Foreskin fibroblast (primary cell): ENCODE measurements at places on chromosomes 2 and 18.

DNA sequence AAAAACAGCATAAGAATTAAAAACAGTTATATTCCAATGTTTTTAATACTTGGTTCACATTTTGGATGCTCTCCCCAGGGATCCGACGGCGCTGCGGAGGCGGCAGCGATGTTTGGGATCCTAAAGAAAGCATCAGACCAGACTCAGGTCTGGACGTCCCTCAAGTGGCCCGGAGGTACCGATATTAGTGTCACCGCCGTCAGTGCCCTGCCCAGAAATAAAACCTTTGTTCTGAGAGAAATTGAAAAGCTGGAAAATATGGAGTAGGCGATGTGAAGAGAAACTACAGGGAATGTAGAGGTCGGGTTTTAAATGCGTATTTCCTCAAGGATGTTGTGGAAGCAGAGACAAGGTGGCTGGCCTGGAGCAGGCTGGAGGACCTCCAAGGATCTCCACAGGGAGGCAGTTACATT lies 683 bp upstream of the TBC1D8 start:
- DNase-seq, result peak; percentile 18

DNA sequence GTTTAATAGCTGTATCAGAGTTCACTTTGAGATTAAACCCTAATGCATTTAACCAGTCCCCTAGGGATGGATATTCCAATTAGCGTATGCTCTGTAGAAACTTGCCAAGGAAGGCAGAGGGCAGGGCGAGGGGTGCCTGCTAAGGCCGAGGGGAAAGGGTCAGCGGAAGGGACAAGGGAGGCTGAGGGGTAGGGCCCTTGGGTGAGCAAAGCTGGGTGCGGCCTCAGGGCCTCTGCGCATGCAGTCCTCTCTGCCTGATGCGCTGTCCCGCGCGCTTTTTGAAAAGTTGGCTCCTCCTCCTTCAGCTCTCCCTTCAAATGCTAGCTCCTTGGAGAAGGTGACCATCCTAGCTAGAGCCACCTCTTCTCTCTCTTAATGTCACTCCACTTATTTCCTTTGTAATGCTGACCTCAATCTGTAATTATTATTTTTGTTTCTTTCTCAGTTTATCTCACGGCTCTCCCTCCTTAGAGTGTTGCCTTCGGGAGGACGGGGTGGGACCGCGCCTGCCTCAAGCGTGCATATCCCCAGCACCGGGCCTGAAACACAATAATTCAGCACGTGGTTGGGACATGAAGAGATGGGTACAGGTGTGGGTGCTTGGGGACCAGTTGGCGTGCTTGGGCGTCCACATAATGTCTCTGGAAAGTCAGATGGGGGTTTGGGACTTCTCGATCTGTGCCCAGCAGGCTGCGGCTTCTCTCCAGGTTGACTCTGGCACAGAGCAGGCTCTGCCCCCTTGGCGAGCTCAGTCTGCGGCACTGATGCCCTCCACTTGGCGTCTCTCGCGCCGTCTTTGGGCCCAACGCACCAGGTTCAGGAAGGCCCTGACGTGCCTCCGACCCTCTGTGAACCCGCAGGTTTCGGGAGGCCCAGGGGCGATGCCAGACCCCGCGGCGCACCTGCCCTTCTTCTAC lies 10.0 kb downstream of the ZAP70 start:
- no peak for DNase-seq

- DNase-seq, result peak; percentile 56
Measured at GRCh38 chr2:64652231-64653108, 1.2 kb downstream of the SERTAD2 start.

DNA sequence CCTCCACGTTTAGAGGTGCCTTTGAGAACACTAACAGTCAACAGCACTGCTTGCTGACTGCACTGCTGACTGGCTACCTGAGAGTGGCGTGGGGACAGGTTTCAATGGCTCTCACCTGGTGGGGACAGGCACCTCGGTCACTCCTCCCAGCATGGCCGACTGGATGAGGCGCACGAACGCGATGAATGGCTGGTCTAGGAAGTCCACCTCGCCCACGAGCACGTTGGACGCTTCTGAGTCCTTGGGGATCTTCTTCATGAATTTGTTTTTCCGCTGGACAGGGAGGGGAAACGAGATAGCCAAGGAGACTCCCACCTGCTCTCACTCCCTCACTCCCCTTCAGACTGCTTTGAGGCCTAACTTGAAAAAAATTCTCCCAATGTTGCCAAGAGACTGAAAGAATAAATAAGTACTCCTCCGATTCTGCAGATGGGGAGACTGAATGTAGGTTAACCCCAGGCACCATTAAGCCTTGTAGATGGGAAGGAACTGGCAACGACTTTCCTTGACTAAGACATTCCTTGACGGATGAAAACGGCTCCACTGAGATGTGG lies 57.3 kb downstream of the MTHFD2 start:
- DNase-seq, result no peak

DNA sequence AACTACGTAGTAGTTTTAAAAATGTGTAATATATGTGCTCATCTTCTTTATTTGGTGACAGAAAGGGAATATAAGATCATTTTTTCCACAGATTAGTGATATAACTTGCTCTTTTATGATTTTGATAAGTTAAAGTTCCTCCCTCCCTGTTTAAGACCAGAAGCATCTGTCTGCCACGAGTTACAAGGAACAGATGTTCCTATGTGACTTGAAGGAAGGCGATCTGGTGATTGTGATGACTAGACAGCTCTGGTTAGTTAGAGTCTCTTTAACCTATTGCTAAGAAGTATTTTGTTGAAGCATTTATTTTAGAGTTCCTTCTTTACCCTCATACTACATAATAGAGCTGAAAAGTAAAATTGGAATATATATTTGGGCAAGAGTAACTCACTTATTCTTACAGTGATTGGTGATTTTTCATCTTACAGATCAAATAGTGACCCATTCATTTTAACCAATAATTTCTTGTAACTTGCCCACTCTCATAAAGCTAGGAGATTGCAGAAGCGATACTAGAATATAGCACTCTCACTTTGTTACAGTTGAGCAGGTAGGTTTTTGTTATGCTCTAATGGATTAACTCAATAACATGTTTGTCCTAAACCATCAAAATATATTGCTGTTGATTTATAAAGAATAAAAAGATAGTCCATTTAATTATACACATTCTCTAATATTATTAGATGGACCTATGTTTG lies 218.7 kb downstream of the SLC4A10 start:
- no peak for DNase-seq

DNA sequence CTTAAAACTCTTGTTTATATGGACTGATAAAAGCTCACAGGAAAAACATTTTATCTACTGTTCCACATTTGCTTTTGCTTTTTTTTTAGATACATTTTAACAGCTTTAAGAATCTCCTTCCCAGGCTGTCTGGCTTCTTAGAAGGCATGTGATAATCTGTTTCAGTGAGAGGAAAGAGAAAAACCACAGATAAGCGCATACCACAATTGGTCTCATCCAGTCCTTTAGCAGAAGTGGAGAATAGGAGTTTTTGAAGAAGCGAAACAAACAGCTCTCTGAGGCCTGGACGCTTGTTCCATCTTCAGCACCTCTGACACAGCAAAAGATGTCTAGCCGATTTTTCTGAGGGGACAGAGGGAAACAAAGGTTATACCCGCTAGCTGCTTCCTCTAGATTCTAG lies 37.6 kb downstream of the RMC1 start:
- DNase-seq, result no peak

GRCh38 chr2:46269544-46270273 lies 27.5 kb upstream of the EPAS1 start:
- peak; percentile 11 for DNase-seq

DNA sequence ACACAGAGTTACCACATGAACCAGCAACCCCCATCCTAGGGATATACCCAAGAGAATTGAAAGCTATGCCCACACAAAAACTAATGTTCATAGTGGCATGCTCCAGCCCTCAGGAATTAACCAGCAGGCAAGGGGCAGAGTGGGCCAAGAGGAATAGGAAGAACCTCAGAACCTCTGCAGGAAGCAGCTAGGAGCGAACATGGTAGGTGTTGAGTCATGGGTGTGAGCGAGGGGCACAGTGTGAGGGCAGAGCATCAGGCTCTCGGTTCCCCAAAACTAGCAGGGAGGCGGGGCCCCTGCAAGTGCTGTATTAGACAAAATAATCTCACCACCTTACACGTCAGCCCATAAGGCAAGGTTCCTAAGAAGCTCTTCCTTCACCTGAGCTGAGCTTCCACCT lies 5.6 kb upstream of the RUFY4 start:
- no peak for DNase-seq

GRCh38 chr2:236298924-236299475 lies 34.8 kb upstream of the ASB18 start:
- DNase-seq, result no peak

GRCh38 chr2:200667413-200667812 lies 81.6 kb downstream of the AOX1 start:
- no peak for DNase-seq

DNA sequence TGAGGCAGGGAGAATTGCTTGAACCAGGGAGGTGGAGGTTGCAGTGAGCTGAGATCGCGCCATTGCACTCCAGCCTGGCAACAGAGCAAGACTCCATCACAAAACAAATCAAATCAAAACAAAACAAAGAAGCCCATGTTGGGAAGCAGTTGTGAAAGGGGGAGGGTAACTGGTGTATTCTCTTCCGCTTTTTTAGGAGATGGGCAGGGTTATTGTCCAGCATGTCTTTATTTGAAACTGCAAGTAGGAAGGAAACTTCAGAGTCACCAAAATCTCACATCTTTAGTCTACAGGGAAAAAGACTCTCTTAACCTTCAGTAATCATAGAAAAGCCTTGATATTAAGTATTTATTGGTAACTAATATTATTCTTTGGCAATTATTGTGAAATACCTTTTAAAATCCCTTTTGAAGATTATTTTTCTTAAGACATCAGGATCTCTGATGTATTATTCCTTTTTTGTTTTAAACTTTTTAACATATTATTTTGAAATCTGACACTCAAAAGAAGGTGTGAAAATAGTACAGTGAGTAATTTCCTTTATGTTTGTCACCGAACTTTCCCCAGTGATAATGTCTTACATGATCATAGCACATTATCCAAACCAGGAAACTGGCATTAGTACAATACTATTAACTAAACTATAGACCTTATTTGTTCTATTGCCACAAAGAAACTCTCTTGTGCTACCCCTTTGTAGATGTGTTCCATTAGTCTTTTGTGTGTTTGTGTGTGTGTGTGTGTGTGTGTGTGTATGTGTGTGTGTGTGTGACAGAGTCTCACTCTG lies 84.3 kb upstream of the LTBP1 start:
- DNase-seq, result no peak

DNA sequence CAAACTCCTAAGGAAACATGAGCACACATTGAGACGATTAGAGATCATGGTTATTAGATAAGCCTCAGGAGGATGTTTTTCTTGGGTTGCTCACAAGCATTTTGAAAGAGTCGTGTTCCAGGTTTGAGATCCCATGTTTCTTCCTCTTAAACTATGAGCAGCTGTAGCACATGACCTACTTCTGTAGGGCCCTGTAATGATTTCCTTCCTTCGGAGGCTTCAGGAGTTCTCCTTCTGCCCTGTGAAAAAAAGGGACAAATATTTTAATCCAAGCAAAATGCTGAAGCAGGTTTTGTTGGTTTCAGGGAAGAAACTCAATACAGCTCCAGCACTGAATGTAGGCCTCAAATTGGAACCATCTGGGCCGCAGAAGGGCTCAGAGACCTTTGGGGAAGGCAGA lies 82.6 kb downstream of the POU3F3 start:
- DNase-seq, result no peak

- DNase-seq, result peak; percentile 17
Measured at GRCh38 chr2:134818321-134818720, 20.1 kb upstream of the ACMSD start.

- no peak for DNase-seq
Measured at GRCh38 chr18:39208729-39209128, 1643.1 kb upstream of the CELF4 start.

GRCh38 chr18:57004366-57005121 lies 142.3 kb upstream of the BOD1L2 start:
- peak; percentile 62 for DNase-seq

- peak; percentile 77 for DNase-seq
Measured at GRCh38 chr2:219571311-219572236, at the start of gene OBSL1. TSS of gene OBSL1 (minus strand) at chr2:219571539. CDS start at chr2:219571232, 307 bp downstream.

DNA sequence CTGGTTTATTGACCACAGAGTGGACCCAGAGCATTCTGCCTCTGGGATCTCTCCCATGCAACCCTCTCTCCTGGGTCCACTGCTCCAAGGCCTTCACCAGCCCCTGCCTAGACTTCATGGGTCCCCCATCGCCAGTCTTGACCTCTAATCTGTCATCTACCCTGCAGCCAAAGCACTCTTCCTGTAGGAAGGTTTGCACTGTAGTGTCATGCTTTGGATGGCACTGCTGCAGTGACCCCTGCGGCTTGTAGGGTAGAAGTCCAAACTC lies 41.7 kb downstream of the MYO7B start:
- no peak for DNase-seq

GRCh38 chr2:126638746-126639145 lies 17.2 kb upstream of the GYPC start:
- no peak for DNase-seq

- DNase-seq, result no peak
Measured at GRCh38 chr2:166197446-166197845, 69.6 kb upstream of the SCN1A start.

DNA sequence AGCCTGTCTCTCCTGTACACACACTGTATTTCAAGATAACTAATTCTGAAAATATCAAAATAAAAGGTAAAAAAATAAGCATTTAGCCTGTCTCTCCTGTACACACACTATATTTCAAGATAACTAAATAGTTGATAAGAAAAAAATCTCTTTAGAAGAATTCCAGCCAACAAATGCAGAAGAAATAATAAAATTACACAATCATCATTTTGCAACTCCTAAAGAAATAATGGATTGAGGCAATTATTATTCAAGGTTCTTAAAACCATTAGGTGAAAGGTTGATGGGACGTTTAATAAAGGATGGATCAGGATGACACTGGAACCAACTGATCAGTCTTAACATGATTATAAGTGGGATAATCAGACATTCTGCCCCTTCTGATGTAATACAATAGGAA lies 148.0 kb upstream of the FN1 start:
- no peak for DNase-seq

DNA sequence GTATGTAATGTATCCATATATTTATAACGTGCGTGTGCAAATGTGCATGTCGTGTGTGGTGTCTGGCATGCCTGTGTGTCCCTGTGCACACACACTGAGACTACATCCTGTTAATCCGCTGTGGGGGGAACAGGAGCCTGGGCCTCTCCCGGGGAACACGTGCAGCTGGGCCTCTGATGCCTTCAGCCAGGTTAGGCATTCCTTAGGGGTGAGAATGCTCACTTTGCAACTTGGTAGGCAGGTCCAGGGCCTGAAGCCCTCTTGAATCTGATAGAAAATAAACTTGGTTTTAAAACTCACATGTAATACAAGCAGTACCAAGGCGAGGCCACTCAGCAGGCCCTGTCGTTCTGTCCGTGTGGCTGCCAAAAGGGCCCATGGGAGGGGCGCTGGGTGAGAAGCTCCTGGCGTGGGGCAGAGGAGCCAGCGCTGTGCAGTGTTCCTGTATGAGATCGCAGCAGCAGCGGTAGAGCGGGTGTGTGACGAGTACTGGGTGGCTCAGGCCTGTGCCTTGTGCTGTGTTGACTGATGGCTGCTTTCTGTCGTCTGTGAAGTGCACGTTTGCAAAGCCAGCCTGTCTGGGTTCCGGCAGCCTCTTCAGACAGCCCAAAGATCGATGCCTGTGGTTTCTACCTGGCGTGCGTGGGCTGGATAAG lies 16.2 kb downstream of the SALL3 start:
- DNase-seq, result no peak
